ENCODE measurements at places on chromosomes 12 and 14.

- DNase-seq, result no peak
These were observed 63.1 kb downstream of the C14orf132 start for GRCh38 chr14:96102081-96102856.

- DNase-seq, result peak; percentile 66
These were observed 29.3 kb downstream of the DUSP16 start for GRCh38 chr12:12533238-12533829.

DNA sequence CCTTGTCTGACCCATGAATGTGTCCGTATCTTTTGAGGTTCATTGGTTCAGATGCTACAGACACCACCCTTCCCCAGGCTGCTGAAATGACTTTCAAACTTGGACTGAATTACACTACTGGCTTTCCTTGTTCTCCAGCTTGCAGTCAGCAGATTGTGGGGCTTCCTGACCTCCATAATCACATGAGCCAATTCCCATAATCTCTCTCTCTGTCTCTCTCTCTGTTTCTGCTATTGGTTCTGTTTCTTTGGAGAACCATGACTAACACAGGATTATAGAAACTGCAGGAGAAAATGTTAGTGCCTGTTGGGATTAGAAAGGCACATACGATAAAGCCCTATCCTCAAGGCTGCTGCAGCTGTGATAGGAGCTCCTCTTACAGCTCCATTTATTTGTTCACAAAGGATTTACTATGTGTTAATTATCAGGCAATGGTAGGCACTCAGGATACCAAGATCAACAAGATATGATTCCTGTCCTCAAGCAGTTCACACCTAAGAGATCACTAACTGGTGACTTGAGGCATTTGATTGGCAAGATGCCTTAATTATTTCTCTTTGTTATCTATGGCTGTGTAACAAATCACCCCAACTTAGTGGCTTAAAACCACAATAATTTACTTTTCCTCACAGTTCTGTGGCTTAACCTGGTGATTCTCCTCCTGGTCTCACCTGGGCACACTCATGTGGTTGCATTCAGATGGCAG lies 10.2 kb upstream of the NYNRIN start:
- DNase-seq, result no peak

GRCh38 chr14:98173305-98173704 lies 1098.7 kb downstream of the BCL11B start:
- no peak for DNase-seq

DNA sequence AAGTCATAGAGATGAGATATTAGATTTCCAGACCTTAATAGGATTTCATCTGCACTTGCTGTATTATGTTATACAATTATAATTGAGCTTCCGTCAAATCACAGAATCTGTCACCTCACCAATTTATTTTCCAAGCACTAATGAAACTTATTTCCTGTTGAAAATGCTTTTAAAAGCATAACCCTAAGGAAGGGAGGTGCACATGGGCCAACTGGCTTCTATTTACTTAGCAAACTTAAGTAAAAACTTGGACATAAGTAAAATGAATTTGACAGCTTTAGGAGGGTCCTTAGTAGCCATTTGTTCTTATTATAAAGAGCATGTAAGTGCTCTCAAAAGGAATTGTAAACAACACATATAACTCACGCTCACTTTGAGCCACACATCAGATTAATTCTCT lies 462.2 kb upstream of the TMPO start:
- DNase-seq, result no peak

GRCh38 chr14:96121660-96122395 lies 82.7 kb downstream of the C14orf132 start:
- DNase-seq, result no peak

DNA sequence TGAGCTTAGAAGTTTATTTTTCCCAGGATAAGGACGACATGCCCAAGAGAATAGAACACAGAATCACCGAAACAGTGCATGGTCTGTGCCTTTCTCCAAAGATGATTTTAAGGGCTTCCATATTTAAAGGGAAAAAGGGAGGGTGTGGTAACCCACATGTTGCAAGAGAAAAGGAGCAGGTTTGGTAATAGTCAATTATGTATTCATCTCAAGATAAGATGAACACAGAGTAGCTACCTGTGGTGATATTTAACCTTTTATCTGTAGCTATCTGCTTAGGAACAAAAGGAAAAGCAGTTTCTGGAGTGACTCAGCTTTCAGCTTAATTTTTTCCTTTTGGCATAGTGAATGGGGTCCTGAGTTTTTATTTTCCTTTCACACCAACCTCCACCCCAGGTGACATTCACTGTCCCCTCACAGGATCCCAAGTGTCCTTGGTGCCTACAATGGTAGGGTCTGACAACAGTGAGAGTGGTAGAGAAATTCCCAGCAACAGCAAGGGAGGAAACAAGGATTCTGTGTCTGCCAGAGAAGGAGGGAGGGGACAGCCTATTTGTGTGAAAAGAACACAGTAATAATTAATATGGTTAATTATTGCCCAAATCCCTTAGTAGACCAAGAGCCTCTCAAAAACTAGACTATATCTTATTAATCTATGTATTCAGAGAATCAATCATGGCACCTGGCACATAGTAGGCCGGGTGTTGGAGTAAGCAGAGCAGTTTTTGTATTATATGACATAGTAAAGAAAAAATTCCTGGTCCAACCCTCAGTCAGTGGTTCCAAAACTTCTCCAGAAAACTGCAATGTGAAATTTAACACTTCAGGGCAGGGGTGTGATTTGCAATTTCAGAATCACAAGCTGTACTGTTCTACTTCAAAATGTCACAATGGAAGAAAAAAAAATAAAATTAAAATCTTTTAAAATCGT lies 154.5 kb downstream of the PHLDA1 start:
- no peak for DNase-seq

DNA sequence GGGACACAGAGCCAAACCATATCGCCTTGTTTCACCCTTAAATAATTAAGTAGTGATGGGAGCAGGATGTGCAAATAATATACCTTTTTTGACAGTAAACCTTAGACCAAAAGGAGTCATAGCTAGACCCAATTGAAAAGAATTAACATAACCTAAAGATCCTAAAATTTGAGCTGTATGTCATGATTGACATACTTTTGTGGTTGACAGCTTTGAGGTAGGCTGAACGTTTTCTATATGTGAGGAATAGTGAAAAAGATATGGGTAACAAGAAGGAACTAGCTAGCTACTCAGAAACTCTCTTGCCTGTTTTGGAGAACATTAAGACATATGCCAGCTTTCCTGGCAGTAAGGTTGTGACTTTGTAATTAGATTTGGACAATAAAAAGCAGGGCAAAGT lies 320.6 kb downstream of the KCNC2 start:
- no peak for DNase-seq

DNA sequence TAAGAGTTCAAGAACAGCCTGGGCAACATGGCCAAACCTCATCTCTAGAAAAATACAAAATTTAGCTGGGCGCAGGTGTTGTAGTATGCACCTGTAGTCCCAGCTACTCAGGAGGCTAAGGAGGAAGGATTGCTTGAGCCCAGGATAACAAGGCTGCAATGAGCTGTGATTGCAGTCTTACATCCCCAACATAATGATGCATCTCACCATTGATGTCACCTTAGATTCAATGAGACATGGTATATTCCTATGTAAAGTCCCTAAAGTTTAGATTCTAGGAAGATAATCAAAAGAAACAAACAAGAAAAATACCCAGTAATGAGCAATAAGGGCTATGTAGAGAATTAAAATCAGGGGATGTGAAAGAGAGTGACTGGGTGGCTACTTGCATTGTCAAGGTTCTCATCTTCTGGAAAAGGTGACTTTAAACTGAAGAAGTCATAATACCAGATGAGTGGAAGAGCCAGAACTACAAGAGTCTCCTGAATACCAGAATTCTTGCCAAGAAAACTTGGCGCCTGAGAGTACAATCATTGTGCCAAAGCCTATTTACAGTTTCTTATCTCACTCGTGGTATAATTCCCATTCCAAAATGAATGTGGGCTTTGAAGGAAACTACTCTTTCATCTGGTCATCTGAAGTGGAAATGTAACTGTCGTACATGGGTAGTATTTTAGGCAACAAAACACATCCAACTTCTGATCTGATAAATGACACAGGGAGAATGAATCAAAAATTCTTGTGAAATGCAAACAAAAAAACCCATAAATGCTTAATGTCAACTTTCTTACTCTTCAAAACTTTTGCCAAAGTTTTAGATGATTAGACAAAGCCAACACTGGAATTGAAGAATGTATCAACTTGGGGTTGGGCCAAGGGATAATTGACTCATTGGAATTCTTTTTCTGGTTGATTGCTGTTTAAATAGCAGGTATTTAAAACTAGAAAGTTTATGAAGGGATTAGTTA lies 81.1 kb upstream of the ST8SIA1 start:
- DNase-seq, result peak; percentile 32

DNA sequence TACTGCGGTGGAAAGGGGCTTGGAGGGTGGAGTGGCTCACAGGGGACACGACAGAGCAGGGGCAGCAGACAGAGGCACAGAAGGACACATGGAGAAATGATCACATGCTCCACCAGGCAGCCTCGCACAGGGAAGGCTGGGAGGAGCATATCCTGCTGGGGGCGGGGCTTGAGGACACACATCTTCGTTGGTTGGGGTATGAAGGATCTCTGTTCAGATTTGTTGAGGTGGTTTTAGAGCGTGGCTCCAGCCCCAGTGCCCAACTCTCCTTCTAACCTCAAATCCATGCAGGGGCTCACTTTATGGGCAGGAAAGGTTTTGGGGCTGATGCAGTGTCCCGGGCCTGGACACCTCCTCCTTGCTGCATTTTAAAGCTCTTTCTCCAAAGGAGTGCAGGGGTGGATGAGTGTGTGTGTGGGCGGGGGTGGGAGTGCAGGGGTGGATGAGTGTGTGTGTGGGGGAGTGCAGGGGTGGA lies 733 bp upstream of the P3H3 start:
- DNase-seq, result peak; percentile 91

GRCh38 chr12:42260518-42260917 lies 22.5 kb upstream of the YAF2 start:
- no peak for DNase-seq

GRCh38 chr14:100383727-100384158 lies 60.6 kb downstream of the SLC25A47 start:
- DNase-seq, result peak; percentile 81

DNA sequence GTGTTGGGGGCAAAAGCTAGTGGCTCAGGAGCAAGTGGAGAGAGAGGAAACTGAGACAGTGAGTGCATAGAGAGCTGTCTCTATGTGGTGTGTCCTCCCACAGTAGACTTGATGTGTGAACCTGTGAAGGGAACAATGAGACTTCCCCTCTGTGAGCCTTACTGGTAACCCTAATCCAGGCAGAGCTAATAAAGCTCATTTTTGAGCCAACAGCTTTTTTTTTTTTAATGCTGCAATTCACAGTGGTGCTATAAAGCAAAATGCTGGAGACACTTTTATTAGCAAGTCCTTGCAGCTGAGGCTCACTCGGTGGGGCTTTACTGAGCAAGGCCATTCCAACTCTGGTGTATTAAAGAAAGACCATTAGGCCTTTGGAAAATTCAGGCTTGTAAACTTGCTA lies 26.9 kb downstream of the FBXW8 start:
- peak; percentile 34 for DNase-seq

- DNase-seq, result no peak
These were observed 72.9 kb downstream of the CRADD start for GRCh38 chr12:93750056-93750455.

- DNase-seq, result no peak
These were observed 15.2 kb downstream of the FBXO33 start for GRCh38 chr14:39417014-39417413.

DNA sequence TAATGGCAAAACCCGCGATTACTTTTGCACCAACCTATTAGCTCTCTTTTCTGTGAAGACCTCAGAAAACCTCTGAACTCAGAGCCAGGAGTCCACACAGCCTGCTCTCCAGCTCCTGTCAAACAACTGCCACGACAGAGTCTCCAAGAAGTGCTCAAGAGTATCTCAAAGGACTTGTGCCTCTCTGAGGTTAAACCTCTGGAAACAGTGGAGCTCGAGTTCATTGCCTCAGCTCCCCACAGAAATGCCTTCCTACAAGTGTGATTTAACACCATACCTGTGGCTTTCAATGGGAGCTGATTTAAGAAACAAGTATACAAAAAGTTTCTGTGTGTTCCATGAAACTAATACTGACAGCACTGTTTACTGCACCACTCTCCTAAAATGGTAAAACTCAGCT lies 20.1 kb downstream of the ACTN1 start:
- DNase-seq, result no peak

DNA sequence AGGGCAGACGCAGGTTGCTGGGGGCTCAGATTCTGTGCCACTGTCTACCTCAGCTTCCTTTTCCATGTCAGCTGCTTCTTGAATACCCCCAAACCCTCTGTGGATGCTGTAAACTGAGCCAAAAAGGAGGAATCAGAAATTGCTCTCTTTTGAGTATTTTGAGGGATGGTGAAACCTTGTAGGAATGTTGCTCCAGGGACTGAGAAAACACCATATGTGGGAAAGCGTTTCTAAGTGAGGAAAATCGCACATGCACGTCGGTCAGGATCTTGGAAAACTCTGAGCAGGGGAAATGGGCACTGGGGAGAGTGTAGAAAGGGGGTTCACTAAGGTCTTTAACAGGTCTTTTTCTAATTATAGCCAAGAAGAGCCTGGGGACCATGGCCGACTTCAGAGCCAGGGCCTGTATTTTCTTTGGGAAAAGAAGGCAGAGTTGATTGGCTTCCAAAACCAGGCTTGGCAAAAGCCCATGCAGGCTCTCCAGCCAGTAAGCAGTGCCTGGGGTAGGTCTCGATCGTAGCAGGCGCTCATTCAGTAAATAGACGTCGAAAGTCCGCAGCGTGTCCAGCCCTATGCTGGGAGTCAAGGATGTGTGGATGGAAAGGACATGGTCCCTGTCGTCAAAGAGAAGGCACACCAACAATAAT lies 58.0 kb downstream of the NTF3 start:
- no peak for DNase-seq

DNA sequence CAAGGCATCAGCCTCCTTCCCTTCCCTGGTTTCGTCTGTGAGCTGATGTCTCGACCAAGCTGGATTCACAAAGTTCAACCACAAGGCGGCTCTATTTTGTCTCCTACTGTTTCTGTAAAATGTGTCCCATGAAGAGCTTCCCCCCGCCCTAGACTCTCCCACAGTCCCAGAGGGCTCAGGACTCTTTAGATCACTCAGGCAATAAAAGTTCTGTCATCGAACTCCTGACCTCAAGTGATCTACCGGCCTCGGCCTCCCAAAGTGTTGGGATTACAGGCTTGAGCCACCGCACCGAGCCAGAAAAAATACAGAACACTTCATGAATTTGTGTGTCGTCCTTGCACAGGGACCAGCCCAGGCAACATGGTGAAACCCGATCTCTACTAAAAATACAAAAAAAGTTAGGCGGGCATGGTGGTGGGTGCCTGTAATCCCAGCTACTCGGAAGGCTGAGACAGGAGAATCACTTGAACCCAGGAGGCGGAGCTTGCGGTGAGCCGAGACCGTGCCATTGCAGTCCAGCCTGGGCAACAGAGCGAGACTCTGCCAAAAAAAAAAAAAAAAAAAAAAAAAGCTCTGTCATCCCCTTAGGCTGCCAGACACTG lies 149.4 kb downstream of the BCL11B start:
- DNase-seq, result no peak

- no peak for DNase-seq
These were observed 202.8 kb downstream of the ANO2 start for GRCh38 chr12:5742258-5742657.
